AG04449 (cell line): ENCODE measurements at places on chromosomes 11 and 22.

DNA sequence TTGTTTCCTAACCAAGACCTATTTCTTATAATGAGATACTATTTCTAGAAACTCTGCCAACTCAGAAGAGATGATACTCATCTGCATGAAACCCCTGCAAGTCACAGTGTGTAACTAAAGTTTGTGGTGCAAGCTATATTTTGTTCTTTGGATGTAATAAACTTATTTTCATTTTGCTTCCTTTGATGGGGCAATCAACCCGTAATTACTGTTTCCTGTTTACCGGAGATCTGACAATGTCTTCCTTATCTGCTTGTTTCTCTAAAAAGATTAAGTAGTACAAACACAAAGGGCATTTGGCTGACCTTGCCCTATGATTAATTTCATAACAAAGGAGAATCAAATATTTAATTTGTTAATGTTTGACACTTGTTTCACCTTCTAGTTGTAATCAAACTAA lies 846.6 kb upstream of the ANO3 start:
- no peak for DNase-seq

GRCh38 chr11:65615229-65615949 lies at the start of gene PCNX3:
Gene PCNX3, plus strand, starts transcription at chr11:65615776. Its CDS starts 536 bp downstream, at chr11:65616312.
- DNase-seq, result peak; percentile 99

DNA sequence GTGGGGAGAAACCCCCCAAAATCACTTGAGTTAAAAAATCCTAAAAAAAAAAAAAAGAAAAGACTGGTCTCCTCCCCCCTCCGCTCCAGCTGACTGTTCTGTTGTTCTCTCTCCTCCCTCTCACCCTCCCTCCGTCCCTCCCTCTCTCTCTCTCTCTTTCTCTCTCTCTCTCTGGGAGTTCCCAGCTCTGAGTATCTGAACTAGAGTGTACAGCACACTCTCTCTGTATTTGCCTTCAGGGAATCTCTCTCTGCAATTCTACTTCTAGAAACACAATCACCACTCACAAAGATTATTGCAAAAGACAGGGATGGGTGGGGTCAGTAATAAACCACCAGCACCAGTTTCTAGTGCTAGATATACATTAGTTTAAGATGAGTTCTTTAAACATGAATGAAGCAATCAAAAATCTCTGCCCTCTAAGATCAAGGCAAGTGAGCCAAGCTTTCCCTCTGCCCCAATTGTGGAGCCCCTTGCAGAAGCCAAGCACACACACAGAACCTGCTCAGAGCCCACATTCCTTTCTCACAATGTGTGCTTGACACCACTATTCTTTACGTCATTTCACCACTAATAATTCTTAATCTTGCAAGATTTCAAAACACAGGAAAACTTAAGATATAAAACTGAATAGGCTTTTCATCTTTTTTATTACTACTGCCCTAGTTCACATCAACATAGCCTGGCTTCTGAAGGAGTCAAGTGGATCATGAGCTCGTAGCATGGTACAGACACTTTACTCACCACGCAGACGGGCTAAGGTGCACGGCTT lies 133.5 kb downstream of the RBFOX2 start:
- peak; percentile 62 for DNase-seq

- DNase-seq, result no peak
Observed at GRCh38 chr11:102208835-102209234, 98.6 kb downstream of the YAP1 start.

DNA sequence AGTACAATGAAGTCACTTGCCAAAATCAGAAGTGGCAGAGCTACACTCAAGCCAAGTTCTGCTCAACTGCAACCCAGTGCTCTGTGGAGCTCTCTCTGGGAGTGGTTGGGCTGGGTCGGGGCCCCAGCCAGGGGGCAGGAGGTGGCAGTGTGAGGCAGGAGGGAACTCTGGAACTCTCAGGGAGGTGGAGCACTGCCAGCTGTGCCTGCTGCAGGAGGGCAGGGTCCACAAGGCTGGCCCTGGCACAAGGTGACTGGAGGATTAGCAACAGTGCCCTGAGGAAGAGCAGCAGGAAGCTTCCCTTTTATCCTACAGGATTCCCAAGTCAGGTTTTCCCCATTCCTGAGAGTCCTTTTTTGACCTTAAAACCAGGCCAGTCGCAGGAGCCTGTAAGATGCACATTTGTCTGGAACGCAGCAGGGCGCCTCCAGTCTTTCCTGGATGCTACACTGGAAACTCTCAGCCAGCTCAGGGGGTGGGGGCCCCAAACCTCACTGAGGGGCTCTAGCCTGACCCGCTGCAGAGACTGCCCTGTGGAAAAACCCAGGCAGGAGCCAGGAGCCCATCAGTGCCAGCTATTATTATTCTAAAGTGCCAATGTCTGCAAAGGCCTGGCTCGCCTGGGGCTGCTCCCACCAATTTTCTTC lies 31.8 kb downstream of the DKK3 start:
- no peak for DNase-seq

DNA sequence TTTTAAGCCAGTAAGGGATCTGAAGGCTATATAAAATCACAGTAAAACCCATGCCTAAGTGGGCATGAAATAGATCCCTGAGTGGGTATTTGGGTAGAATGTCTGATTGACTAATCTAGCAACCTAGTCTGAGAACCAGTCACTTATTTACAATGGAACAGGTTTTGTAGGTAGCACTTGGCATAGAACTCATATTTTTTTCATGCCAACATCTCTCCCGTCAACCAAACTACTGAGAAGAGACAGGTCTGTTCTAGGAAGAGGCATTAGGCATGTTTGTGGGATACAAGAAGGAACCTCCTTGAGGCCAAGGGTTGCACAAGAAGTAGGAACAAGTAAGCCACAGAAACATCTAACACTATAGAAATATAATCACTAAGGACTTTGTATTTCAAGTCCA lies 840.4 kb upstream of the TENM4 start:
- no peak for DNase-seq

- peak; percentile 53 for DNase-seq
Observed at GRCh38 chr11:92528001-92528400, 303.4 kb downstream of the FAT3 start.

- DNase-seq, result peak; percentile 17
Observed at GRCh38 chr11:111469200-111469599, 43.0 kb downstream of the BTG4 start.

GRCh38 chr11:61498767-61499341 lies 9.7 kb upstream of the LRRC10B start:
- DNase-seq, result no peak

DNA sequence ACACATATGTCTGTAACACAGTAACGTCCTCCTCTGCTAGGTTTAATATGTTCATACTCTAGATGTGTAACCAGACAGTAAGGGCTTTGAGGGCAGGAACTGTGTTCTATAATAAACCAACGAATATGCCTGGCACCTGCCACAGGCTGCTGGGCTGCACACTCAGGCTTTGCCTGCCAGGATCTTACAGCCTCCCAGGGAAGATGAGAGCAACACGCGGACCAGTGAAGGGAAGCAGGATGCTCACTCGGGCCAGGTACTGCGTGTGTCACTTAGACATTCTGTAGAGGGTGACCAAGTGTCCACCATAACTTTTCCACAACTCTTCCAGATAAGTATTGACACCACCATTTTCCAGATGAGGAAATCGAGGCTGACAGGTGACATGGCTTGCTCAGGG lies 21.7 kb upstream of the BAIAP2L2 start:
- DNase-seq, result no peak

- peak; percentile 99 for DNase-seq
Observed at GRCh38 chr11:111557425-111558111, 17.0 kb downstream of the LAYN start.

DNA sequence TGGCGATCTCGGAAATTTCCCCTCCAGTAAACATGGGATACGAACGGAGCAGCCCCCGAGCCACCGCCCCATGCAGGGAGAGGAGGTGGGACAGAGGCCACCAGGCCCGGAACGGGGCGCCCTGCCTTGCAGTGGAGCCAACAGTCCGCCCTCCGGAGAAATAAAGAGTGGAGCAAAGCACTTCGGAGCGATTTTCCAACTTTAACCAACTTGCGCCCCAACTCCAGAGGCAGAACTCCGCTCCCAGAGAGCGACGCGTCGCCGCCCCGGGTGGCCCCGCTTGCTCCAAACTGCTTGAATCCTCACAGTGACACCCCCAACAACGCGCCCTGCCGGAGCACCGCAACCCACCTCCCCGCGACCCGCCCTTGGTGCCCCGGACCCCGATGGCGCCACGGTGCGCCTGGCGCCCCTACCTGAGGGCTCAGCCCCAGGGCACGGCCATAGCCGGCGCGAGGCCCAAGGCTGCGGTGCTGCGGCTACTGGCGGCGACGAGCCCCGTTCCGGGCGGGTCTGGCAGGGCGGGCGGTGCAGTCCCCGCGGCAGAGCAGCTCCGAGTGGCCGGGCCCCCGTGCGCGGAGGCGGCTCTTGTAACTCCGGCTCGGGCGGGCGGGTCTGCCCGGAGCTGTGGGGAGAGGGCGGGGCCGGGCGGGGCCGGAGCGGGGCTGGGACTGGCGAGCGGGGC lies at the start of gene AHNAK:
AHNAK (minus strand) TSS at position 563 of the 685 bp plus-strand sequence. CDS start 10,708 bp downstream, outside the sequence.
- DNase-seq, result no peak

DNA sequence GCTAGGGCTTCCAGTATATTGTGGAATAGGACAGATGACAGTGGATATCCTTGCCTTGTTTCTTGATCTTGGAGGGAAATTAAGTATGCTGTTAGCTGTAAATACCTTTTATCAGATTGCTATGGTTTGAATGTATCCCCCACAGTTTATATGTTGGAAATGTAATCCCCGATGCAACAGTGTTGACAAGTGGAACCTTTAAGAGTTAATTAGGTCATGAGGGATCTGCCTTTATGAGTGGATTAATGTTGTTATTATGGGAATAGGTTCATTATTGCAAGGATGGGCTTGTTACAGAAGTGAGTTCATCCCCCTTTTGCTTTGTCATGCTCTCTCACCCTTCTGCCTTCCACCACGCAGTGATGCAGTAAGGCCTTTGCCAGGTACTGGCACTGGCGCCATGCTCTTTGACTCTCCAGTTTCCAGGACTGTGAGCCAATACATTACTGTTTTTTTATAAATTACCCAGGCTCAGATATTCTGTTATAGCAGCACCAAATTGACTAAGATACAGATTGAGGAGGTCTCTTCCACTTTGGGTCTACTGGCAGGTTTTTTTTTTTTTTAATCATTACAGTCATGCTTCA lies 16.4 kb downstream of the CABIN1 start:
- DNase-seq, result no peak

GRCh38 chr22:44667276-44667675 lies 34.7 kb upstream of the PRR5 start:
- no peak for DNase-seq

DNA sequence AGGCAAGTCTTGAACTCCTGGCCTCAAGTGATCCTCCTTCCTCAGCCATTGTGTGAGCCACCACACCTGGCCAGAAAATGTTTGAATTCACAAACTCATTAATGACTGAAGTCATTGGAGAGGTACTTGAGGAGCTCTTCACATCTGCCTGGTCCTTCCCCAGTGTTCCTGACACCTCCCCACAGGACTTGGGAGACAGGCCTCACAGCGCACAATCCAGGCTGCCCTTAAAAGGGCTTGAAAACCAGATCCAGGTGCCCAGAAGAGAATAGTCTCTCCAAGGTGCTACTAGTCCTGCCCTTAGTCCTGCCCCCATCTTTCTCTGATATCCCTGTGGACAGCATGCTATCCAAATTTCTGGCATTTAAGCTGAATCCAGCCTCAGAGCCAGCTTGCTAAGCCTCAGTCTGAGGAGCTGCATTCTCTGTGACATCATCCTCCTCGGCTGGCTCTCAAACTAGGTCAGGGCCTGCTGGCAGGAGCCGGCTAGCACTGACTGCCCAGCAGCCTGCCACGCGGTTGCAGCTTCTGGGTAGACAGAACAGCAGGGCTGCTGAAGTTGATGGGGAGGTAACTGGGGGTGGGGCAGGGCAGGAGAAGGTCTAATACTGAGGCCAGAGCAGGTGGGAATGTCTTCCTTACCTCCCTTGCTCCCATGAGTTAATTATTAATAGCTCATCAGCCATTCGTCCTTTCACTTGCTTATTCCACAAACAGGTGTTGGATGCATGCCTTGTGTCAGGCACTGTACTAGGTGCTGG lies 35.3 kb upstream of the NECTIN1 start:
- no peak for DNase-seq
